ENCODE measurements at places on chromosomes 13 and 19. TPM values are rescaled to one million over a fixed set of nuclear protein-coding genes. Genes with fewer than 3 reads are reported as not detected.
A peak's percentile ranks its signal among the peaks of the same experiment; 100 is the strongest.

RETN gene
- polyA plus RNA-seq: not detected

SAFB gene
- polyA plus RNA-seq: 90.0 TPM

DNA sequence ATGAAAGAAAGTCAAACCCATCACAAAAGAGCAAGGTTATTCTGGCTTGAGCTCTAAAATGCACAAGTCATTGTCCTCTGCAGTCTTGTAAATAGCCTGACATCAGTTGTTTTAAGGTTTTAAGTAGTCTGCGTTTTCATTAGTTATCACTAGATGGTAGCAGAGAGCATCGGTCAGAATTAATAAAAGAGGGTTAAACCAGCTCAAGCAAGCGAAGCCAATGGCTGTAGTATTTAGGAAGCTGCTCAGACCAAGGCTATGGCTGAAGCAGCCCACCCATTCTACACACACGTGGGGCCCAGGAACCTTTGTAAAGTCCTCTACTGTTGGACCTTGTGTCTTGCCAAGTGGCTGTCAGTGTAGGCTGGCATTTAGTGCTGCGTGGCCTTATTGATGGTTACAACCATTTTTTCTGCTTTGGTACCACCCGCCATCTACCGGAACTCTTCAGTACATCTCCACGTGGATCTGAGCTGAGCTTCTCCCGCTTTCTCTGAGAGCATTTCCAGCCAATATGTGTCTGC lies 13.3 kb upstream of the ZNF57 start:
- no peaks in the 10 kb centered on the region for H3K27me3 ChIP-seq
- H3K4me1 ChIP-seq: no peaks in the 10 kb centered on the region
- no peak overlapping the region for H3K4me3 ChIP-seq

DNA sequence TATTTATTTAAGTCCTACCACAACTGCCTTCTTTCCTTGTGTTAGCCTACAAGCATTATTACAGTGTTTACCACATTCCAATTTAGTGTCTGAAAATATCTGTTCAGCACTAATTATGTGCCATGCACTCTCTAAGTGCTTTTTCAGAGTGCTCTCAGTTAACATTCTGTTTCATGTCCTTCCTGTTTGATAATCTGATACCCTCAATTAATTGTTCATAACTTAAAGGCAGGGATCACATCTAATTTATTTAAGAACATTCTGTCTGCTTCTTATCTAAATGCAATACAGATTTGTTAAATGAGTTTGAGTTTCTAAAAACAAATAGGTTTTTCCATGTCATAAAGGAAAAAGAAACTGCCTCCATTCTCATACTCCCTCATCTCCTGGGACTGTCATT lies 649.6 kb upstream of the ATXN8OS start:
- peak; percentile 39 for DNase-seq
- H3K36me3 ChIP-seq: no peaks in the 10 kb centered on the region
- H3K4me3 ChIP-seq: no peak overlapping the region
- H3K27me3 ChIP-seq: no peaks in the 10 kb centered on the region
- H3K4me1 ChIP-seq: no peaks in the 10 kb centered on the region

GRCh38 chr19:47675859-47676258 lies 37.4 kb upstream of the EHD2 start:
- no peaks in the 10 kb centered on the region for H3K4me1 ChIP-seq
- H3K36me3 ChIP-seq: peaks cover 16% of the 10 kb centered on the region
- no peak overlapping the region for H3K27ac ChIP-seq
- no peak overlapping the region for H3K4me3 ChIP-seq

DNA sequence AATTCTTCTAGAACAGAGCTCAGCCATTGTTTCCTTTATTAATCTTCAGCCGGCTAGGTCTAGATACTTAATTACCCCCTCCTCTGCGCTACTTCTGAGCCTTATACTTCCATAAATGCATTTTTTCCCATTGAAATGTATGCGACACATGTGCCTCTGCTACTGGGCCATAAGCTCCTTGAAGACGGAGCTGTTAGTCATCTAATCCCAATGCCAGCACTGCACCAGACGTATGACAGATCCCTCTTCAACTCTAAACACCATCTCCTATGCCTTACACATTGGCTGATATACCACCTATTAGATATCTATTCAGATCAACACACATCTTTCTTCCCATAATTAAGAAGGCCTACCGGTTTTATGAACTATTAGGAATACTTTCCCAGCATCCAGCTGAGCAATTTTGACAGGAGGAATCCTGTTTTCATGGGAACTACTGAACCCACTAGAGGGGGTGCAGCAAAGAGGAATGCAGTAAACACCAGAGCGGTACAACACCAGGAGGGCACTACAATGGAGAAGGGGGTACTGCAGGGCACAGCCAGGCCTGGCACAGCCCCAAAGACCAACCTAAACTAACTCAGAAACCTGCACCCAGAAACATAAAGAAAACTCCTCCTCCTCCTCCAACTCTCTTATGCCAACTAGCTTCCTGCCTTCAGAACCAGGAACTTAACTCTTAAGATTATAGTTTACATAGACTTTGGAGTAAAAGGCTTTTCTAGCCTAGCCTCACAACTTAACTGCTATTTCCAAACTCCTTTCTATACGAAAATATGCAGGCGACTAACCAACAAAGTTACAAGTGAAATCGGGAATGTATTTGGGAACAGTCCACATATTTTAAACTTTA lies 18.7 kb downstream of the STK24 start:
- H3K4me3 ChIP-seq: no peak overlapping the region
- H3K36me3 ChIP-seq: no peaks in the 10 kb centered on the region
- peaks cover 20% of the 10 kb centered on the region for H3K4me1 ChIP-seq
- no peak overlapping the region for H3K27ac ChIP-seq
- no peak for DNase-seq

DNA sequence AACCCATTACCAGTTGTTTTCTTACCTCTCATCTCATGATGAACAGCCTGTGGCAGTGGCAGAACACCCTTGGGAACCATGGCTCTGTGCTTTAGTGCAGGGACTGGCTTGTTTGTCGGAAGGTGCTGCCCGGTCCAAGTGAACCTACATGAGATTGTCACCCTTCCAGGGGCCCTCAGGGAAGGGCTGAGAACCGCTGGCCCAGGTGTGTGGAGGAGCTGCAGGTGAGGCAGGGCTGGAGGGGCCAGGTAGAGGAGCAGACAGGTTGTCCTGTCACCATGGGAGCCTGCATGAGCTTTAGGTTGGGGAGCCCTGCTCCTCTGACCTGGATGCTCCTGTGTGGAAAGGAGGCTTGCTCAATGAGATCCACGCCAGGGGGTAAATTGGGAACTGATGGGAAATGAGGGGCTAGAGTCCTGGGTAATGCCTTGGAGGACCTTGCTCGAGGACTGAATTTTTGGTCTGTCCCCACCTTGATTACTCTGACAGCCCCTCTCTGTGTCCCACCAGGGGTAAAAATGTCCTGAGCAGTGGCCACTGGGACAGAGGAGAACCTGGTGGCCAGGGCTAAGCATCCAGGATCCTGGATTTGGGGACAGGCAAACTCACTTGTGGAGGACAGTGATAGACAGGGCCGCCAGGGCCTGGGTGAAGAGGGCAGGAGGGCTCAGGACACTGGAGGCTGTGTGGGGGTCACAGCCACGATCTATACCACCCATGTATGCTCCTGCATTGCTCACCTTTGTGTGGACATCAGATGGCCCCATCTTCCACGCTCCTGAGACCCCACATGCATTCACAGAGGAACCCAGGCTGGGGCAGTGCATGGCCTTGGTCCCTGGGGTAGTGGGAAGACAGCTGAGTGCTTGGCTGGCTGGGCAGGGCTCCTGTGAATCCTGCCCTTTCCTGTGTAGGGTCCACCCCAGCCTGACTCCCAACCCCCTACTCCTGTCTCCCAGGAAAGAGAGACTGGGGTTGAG lies 24.1 kb upstream of the CEACAM1 start:
- H3K4me1 ChIP-seq: no peaks in the 10 kb centered on the region
- no peak overlapping the region for H3K4me3 ChIP-seq
- H3K36me3 ChIP-seq: no peaks in the 10 kb centered on the region
- peaks cover 5% of the 10 kb centered on the region for H3K27me3 ChIP-seq
- DNase-seq: no peak

SLC25A41 gene
- polyA plus RNA-seq: 0.12 TPM

CCL25 gene
- polyA plus RNA-seq: not detected

ZNF433 gene
- 2.1 TPM for polyA plus RNA-seq

SIGLECL1 gene
- not detected for polyA plus RNA-seq

DNA sequence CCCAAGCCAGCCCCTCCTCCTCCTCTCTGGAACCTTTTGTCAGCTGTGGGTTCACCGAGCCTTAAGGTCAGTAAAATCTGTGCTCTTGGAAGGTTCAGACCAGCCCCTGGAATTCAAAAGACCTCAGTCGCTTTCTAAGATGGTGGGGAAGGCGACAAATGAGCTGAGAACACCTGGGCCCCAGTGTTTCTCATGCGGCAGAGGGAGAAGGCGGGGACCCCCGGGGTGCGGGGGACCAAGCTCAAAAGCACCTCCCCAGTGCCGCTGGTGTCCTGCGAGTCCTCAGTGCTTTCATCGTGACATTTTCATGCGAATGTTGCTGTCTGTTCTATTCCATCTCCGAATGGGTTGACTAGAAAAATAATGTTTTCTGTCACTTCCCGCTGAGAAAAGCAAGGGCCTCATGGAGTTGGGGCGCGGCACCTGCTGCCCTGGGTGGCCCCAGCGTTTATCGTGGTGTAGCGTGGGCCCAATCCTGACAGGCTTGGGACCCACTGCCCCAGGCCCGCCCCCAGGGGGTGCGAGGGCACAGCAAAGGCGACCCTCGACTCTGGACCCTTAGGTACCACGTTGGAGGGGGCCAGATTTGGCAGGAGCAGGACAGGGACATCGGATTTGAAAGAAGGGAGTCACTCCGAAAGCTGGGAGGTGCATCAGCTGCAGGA lies 751 bp upstream of the NTN5 start:
- H3K4me1 ChIP-seq: no peaks in the 10 kb centered on the region
- no peak for DNase-seq
- H3K27ac ChIP-seq: no peak overlapping the region
- no peaks in the 10 kb centered on the region for H3K27me3 ChIP-seq
- no peak overlapping the region for H3K4me3 ChIP-seq

All from SK-N-SH (cell line).